Activated naive CD8-positive, alpha-beta T cell treated with anti-CD3 and anti-CD28 coated beads, Interleukin-2, amount 10 ng/mL, durations not matched to agents 7 days and 5 days (primary cell): ENCODE measurements at places on chromosomes 16 and 17. TPM values are rescaled to one million over a fixed set of nuclear protein-coding genes. Genes with fewer than 3 reads are reported as not detected.

DNA sequence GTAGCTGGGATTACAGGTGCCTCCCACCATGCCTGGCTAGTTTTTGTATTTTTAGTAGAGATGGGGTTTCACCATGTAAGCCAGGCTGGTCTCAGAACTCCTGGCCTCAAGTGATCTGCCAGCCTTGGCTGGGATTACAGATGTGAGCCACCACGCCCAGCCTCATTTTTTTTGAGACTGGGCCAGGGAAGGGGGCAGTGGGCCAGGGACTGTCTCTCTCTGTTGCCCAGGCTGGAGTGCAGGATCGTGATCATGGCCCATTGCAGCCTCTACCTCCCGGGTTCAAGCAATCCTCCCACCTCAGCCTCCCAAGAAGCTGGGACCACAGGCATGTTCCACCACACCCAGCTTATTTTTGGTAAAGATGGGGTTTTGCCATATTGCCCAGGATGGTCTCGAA, 16.0 kb downstream of the RSL1D1 start:
- DNase-seq = no peak

COX4I1 gene
- 489 TPM for total RNA-seq

DNA sequence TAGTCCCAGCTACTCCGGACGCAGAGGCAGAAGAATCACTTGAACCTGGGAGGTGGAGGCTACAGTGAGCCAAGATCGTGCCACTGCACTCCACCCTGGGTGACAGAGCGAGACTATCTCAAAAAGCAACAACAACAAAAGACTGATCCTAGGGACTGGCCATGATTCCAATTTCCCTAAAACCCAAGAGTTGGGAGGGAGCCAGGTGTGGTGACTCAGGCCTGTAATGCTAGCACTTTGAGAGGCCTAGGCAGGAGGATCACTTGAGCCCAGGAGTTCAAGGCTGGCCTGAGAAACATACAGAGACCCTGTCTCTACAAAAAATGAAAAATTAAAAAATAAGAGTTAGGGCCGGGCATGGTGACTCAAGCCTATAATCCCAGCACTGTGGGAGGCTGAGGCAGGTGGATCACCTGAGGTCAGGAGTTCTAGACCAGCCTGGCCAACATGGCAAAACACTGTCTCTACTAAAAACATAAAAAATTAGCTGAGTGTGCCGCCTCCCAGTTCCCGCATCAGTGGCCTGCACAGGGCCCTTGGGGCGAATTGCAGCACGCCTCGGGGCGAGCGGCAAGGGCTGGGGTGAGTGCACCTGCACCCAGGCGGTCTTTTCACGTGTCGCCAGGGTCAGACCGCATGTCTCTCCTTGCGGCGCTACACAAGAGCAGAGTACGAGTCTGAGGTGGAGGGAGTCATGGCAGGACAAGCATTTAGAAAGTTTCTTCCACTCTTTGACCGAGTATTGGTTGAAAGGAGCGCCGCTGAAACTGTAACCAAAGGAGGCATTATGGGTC, 40.8 kb downstream of the CDH3 start:
- no peak for DNase-seq

DNA sequence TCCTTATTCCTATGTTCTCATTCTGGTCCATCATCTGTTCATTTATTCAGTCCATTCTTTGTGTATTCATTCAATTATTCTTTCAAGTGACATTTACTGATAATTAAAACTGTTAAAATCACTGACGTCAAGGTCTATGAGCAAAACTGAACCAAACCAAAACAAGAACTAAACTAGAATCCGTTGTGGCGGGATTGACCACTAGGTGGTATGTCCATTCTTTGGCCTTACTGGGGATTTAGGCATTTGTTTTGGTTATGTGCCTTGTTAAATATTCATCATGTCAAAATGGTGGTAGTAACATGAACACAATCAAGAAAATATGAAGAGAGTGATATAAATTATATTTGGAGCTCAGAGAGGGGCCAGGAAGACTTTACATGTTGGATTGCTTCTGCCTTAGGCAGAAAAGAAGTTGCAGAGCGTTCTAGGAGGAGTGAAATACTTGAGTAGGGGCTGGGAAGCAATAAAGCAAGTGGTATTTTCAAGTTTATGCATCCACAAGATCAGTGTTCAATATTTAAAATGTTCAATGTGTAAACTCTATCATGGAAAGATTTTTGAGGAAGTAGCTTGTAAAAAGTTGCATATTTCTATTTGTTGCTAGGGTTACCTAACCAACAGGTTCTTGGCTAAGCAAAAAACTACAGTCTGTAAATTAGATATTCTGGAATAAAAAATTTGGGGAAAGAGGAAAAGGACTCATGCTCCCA, 129.0 kb downstream of the CDH13 start:
- no peak for DNase-seq

TLCD1 gene
- total RNA-seq = 2.2 TPM

DNA sequence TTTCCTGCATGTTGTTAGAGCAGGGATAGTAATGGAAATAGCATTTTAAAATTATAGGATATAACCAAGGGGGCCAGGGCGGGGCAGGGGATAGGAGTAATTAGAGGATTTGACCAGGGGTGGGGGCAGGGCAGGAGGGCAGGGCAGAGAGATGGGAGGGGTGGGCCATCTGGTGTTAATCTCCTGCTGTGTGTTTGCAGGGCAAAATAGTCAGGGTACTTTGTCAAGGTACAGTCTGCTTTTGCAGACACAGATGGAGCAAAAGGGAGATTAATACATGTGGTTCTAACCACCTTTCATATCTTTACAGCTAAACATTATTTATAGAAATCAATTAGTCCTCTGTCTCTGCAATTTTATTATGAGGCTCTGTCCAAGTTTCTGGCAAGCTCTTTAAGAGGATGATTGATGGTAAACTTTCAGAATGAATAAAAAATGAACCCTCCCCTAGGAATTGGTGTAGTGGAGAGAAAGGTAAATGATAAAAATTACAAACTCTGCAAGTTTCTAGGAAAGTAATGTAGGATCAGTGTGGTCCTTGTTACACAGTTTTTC, 6.6 kb downstream of the ANKFN1 start:
- DNase-seq = no peak

SLFN12 gene
- 21.9 TPM for total RNA-seq

DNA sequence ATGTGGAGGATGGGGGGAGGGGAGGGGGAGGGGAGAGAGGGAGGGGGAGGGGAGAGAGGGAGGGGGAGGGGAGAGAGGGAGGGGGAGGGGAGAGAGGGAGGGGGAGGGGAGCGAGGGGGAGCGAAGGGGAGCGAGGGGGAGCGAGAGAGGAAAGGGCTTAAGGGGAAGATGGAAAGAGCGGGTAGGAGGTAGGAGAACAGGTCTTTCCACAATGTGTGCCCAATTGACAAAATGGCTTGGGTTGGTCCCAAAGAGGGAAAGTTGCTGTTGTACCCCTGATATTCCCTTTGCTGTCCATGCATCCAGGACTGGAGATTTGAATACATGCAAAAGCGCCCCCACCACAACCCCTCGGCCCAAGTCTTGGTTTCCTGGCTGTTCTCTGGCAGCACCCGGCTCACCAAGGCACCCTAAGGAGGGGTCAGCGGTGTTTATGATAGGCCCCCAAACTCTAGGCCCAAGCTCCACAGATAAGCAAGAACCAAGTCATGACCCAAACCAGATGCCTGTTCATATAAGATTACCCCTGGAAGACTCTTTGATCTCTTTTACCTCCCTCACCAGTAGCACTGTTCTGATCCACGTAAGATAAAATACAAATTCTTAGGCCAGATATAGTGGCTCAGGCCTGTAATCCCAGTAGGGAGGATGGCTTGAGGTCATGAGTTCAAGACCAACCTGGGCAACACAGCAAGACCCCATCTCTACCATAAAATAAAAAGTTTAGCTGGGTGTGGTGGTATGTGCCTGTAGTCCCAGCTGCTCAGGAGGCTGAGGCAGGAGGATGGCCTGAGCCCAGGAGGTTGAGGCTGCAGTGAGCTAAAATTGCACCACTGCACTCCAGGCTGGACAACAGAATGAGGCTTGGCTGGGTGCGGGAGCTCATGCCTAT, 119.6 kb downstream of the ZFHX3 start:
- no peak for DNase-seq

DNA sequence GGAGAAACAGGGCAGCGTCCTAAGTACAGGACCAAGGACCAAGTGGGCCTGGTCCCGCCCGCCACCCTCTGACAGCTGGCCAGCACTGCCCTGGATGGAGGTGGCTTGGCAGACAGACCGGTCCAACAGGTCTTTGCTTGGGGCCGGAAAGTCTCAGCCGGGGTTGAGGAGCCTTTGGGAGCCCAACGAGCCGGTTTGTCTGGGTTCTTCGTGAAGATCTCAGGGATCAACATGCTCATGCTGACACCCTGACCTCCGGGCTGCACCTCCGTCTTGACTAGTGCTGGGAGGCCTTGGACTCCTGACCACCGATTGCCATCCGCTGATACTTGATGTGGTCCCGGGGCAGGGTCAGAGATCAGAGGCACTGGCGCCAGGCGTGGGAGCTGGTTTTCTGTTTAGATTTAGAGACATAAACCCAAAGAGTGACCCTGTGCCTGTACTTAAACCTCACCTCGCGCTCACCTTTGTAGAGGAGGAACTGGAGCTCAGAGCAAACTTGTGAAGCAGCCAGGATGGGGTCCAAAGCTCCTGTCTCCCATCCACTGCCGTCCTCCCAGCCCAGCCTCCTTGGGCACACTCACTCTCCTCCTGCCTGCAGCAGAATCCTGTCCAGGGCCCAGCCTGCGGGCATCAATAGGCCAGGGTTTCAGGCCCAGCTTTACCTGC, 92.1 kb upstream of the GSE1 start:
- no peak for DNase-seq

- DNase-seq = no peak
These were observed 30.4 kb upstream of the GFOD2 start for GRCh38 chr16:67749436-67750078.

DNA sequence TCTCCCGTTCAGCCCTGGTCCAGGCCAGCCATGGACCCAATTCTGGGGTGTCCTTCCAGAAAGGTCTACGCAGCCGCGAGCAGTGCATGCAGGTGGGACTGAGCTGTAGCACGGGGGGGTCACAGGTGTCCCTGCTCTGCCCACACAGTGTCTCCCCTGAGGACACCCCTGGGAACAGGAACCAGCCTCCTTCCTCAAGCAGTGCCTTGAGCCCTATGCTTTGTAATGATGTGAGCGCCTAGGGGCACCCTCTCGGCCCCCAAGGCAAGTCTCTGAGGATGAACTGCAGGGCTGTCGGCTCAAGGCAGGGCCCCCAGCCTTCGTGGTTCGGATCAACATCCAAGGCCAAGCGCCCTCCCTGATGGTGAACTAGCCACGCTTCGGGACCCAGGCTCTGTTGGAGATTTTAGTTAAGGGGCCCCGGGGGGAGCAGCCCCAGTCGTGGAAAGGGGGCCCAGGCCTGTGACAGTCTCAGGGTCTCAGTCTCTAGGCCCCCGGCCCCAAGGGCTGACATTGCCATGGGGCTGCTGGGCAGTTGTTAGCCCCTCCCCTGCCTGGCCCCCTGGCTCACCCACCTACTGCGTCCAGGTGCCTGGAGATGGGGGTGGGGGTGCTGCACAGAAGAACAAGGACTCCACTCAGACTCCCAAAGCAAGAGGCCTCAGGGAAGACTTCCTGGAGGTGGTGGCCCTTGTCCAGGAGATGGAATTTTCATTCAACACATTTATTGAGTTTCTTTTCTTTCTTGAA, 2.3 kb downstream of the IL17C start:
- DNase-seq = no peak

DNA sequence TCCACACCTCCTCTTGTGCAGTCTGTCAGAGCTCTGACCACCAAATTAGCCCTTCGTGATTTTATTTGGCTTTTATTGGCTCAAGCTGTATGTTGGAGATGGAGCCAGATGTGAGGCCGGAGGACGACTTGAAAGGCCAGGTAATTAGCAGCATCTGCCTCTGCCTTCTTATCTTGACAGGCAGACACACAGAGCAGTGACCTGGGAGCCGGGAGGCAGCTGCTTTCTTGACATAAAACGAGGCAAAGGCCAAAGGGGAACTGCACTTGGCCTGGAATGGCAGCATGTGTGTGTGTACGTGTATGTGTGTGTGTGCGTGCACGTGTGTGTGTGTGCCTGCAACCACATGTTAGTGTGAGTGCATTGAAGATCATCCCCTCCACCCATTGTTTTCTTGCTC, 56.9 kb upstream of the BRD7 start:
- no peak for DNase-seq

GRCh38 chr16:17377360-17378324, 93.1 kb downstream of the XYLT1 start:
- DNase-seq = no peak

GDPD1 gene
- 3.5 TPM for total RNA-seq

PRCD gene
- 0.78 TPM for total RNA-seq

DNA sequence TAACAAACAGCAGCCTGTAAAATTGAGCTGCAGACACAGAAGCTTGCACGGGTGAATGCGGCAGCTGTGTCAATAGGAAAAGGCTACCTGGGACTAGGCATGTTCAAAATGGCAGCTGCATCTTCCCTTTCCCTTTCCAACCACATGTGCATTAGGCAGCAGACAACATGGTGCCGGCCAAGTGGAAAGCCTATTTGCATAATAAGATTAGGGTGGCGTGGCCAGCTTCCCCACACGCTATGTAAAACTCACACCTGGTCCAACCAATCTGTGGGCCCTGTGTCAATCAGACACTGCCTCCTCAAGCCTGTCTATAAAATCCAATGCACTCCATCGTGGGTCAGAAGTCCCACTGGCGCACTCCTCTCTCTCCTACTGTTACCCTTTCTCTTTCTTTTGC, 61.0 kb upstream of the RBBP6 start:
- no peak for DNase-seq

TBC1D3G gene
- total RNA-seq = not detected

- no peak for DNase-seq
These were observed 22.4 kb upstream of the PNPO start for GRCh38 chr17:47918991-47919390.

DNA sequence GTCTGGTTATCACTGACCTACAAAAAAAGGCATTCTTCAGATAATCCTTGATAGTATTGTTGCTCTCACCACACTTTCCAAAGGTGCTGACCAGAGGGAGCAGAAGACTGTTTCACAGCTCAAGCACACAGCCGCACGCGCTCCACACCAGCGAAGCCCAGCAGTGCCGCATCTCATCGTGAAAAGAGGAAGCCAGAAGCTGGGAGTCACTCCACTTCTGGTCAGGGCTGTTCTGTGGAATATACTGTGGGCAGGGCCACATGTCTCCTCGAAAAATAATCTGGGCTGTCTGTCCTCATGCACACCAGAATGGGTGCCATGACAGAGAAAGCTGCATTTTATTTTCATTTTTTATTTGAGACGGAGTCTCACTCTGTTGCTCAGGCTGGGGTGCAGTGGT, 7.3 kb upstream of the PRSS36 start:
- no peak for DNase-seq

DNA sequence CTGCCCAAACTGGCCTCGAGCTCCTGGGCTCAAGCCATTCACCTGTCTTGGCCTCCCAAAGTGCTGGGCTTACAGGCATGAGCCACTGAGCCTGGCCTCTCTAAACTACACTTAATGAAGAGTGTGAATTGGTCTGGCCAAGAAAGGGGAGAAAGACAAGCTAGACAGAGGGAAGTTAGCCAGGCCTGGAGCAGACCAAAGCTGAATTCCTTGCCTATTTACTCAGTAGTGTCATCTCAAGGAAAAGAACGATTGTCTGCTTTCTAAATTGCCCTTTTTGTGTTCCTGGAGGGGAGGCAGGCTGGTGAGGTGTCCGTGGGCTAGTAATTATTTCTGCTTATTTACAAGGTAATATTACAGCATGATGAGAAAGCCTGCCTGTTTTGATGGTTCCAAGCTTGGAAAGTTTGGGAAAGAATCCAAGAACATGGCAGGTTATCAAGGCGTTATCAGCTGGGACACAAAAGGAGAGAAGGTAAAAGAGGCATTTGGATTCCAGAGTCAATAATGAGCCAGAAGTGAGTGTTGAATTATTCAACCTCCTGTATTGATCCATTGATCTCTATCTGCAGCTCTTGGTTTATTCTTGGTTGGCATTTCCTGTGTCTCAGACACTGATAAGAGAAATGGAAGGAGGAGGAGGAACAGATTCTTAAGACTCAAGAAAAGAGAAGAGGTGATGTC, 6.3 kb upstream of the CBFB start:
- peak; percentile 12 for DNase-seq
